ENCODE measurements at places on chromosomes 4 and X. TPM values are rescaled to one million over a fixed set of nuclear protein-coding genes. Genes with fewer than 3 reads are reported as not detected.

MAP3K15 gene
- not detected for total RNA-seq

- DNase-seq: no peak
These were observed 11.7 kb downstream of the NSD2 start for GRCh38 chr4:1882850-1883271.

DNA sequence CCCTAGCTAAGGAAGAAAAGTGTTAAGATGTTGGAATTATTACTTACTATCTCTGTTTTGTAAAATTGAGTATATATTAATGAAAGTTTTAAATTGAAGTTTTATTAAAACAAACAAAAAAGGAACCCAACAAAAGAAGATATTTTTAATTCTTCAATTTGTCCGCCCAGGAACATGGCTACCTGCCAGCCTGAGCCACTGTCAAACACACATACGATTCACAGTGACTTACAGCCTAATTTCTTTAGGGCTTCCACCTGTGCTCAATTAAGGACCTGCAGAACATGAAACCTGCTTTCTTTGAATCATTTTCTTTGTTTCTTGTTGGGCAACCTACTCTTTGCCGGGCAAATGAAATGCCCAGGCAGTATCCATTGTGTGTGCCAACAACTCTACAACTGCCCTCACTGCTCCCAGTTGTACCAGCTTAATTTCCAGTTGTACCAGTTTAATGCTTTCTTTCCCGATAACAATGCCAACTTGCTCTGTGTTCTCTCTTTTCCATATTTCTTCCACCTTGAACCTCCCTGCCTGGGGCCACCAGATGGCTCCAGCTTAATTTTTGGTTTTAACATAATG lies 181.7 kb downstream of the GBA3 start:
- DNase-seq: no peak

DNA sequence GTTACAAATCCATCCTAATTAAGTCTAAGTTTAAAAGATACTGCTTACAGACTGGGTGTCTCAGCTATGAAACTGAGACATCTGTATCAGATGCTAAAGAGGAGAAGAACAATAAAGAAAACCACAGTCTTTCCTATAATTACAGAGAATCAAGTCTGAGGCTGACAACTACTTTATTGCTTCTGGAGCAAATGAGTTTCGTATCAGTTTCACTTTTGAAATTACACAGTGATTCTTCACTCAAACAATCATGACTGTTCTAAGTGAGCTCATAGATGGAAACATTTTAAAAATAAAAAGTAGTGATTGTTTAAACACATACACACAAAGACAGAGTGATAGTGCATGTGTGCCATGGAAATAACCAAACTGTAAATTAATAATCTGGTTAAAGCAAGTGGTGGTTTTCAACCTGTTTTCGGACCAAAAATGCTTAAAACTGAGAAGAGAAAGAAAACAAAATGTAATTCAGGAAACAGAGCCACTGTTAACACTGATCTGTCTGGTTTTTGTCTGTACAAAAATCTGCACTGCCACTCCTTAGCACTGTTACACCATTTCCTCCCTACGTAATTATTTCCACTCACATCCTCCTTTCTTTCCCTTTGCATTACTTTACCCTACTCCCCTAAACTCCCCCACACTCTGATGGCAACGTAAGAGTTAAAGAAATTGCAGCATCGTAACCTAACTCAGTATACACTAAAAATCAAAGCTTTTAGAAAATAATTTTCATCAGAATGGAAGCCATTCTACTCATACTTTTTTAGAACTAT lies 12.5 kb downstream of the RFC1 start:
- peak; percentile 41 for DNase-seq

MAGEA11 gene
- total RNA-seq: not detected

- DNase-seq: no peak
These were observed 198.3 kb downstream of the ARAP2 start for GRCh38 chr4:36046026-36046425.

LIN54 gene
- 3.7 TPM for total RNA-seq

DNA sequence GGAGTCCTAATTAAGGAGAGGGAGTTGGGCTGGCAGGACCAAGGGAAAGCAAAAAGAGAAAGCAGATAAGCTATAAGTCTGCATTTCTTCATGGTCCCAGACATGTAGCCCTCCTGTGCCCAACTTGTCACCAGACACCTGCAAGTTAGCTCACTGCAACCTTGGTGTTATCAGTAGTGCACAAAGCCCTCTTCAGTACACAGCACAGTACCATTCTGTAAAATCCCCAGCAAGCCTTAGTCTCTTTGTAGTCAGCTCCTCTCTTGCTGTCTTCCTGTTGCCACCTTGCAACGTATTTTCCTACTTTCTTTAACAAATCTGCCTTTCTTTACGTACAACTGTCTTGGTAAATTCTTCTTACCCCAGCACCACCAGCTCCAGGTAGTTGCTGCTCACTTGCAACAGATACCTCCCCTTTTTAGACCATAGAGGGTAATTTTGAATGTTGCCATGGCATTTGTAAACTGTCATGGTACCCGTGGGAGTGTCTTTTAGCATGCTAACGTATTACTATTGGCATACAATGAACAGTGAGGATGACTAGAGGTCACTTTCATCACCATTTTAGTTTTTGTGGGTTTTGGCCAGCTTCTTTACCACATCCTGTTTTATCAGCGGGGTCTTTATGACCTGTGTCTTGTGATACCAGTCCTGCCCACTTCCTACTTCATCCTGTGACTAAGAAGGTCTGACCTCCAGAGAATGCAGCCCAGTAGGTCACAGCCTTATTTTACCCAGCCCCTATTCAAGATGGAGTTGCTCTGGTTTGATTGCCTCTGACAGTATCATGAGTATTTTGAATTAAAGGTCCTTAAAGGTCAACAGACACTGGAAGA lies 28.3 kb upstream of the AP1S2 start:
- DNase-seq: peak; percentile 12

DNA sequence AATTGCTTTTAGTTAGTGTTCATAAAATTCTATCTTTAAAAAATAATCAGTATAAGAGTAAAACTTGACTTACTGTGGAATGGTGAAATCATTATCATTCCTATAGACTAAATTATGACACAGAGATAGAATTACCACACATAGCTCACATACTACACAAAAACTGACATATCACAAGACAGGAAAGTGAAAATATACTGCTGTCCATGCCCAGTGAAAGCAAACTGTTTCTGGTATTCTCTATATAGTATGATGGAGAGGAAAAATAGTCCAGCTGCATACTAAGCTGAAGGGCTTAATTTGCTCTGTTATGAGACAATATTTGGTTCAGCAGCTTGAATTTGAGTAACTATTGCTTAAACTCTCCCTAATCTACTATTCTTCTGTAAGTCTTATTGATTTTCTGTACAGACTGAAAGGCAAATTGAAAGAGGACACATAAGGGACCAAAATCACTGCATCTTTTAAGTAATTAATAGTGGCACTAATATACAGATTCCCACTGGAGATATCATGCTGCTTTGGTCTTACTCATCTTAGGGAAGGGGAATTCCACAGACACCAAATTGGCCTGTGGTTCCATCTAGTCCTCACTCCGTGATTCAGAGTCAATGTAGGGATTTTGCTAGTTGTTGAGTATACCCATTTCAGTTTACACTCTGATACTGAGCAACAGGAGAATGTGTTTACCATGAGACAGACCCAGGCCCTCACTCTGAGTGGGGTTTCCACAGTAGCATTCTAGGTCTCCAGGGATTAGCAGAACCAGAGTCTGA lies 47.4 kb upstream of the AGA start:
- DNase-seq: no peak

DNA sequence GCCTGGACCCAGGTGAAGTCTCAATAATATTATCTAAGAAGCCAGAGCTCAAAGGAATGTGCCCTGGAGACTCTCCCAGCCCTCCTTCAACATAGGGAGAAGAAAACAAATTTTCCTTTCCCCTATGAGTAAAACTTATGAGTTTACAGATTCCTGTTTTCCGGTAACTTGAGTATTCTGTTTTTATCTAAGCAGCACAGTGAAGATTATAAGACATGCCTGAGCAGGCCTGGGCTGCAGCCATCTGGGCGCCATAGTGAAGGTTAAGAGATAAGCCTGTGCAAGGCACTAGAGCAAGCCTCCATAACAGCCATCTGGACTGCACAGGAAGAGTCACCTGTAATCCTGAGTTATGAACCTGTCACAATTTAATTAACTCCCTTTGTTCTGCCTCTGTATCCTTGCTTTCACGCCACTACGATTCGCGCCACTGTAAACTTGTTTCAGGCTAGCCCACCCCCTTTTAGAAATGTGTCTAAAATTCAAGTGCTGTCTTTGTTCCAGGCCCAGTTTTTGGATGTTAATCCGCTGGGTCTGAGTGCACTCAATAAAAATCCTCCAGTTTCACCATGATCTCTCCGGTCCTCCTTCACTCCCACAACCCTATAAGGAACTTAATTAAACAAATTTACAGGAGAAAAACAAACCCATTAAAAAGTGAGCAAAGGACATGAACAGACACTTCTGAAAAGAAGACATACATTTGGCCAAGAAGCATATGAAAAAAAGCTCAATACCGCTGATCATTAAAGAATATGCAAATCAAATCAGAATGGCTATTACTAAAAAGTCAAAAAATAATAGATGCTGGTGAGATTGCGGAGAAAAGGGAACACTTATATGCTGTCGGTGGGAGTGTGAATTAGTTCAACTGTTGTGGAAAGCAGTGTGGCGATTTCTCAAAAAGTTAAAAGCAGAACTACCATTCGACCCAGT lies 189.5 kb downstream of the APBB2 start:
- no peak for DNase-seq

DNA sequence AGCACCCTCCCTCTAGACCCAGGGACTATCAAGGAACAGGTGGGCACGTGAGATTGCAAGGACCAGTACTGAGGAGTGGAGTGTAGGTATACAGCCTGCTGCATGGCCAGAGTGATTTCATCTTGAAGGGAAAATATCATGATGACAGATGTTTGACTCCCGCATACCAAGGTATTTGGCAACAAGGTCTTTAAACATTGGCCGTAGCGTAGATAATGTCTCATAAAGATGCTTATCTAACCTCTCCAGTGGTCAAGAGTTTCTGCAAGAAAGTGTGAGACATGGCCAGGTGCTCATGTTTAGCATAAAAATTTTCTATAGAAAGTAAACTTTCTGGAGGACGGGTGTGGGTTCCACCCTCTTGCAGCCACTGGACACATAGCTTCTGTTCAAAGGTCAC lies 18.7 kb upstream of the ZNF630 start:
- DNase-seq: no peak

- no peak for DNase-seq
These were observed 93.1 kb downstream of the SORCS2 start for GRCh38 chr4:7285244-7286094.

- no peak for DNase-seq
These were observed 168.9 kb upstream of the EDNRA start for GRCh38 chr4:147311956-147312355.

DNA sequence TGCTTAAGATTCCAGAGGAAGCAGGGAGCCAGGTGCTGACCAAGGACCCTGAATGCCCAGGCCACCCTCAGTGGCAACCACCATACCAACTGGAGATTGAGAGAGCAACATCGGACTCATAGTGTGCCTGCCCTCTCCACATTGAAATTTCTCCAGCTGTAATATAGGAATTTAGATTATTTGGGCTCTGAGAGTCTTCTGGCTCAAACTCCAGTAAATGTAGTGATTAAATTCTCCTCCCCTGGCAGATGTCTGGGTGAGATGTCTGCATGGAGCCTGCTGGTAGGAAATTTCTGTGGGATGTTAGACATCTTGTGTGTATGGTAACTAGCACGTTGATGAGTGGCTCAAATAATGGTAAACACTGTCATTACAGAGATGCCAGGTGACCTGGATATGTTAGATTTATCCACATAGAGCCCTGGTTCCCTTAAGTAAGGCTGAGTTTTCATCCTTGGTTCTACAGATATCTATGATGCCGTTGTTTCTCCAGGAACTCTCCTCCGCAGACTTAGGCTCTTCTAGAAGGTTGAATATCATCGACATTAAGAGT lies 70.6 kb downstream of the CLNK start:
- DNase-seq: no peak

DNA sequence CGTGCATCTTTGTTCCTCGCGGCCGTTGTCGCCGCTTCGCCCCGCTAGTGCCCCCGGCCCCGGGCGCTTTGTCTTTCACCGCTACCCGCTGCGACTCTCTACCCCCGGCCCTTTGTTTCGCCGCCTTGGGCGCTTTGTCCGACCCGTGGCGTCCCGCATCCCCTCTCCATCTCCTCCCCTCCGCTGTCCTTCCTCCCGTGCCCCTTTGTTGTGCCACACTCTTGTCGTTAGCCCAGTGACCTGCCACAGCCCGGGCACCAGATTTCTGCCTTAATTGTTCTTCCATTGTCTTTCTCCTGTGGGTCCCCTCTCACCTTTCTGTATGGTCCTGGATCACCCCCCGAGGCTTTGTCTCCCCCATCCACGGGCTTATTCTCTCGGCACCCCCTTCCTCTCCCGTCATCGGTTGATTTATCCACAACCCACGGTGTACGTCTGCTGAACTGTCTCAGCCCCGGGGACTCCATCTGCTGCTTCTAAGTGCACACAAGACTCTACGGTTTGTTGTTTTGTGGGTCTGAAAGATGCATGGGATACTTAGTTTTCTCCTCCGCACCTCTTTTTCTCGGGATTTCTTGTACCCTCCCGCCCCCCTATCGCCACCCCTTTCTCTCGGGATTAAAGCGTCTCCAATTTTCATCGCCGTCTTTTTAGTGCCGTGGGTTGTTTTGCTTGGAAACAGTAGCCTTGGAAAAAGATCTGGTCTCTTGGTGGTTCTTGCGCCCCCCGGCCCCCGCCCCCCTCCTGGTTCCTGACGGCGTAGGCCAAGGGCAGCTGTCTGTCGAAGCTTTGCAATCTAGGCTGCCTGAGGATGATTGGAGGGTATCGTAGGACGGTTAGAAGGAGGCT lies 783 bp downstream of the RBPJ start:
- DNase-seq: no peak
